Breast epithelium (tissue), 4 donors: ENCODE measurements at places on chromosomes 6 and 20. TPM values are rescaled to one million over a fixed set of nuclear protein-coding genes. Genes with fewer than 3 reads are reported as not detected.

Gene C6orf58
- total RNA-seq = 0.66 TPM

GRCh38 chr20:43948455-43948854, 33.8 kb downstream of the TOX2 start:
- DNase-seq = no peak
- no peak overlapping the region for H3K4me3 ChIP-seq
- no peak overlapping the region for H3K27ac ChIP-seq
- no peaks in the 10 kb centered on the region for H3K36me3 ChIP-seq
- no peaks in the 10 kb centered on the region for H3K4me1 ChIP-seq
- no peaks in the 10 kb centered on the region for H3K27me3 ChIP-seq

- DNase-seq = no peak
- H3K36me3 ChIP-seq = no peaks in the 10 kb centered on the region
- no peaks in the 10 kb centered on the region for H3K27me3 ChIP-seq
- no peaks in the 10 kb centered on the region for H3K4me1 ChIP-seq
- H3K27ac ChIP-seq = no peak overlapping the region
- no peak overlapping the region for H3K4me3 ChIP-seq
These were observed 35.7 kb upstream of the ADGRG6 start for GRCh38 chr6:142266060-142266459.

Gene PRPH2
- total RNA-seq = 0.32 TPM

DNA sequence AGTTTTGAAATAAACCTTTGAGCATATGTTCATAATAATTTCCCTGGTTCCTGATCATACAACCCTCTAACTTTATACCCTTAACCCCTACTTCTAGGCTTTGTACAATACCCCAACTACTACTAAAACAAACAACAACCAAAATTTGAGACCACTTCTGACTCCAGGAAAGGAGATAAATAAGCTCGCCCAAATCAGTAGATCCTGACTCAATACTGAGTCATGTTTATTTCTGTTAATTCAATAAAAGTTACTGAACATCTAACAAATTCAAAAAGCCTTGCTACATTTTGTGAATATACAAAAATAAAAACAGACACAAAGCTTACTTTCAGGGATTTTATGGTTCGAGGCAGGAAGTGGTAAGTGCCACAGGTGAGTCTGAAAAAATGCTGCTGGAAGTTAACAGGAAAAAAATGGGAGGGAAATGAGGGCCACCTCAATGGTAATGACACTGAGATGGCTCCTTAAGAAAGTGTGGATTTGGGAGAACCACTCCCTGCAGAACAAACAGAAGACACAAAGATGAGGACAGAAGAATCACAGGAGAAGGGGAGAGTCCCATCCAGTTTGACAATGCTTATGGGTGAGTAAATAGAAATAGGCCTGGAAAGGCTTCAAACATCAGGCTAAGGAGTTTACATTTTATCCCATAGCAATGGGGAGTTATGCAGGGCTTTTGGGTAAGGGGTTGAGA, 63.4 kb downstream of the DST start:
- no peak for DNase-seq
- H3K36me3 ChIP-seq = no peaks in the 10 kb centered on the region
- H3K4me3 ChIP-seq = no peak overlapping the region
- H3K27me3 ChIP-seq = no peaks in the 10 kb centered on the region
- no peaks in the 10 kb centered on the region for H3K4me1 ChIP-seq
- H3K27ac ChIP-seq = no peak overlapping the region

GRCh38 chr20:53428996-53429395, 164.6 kb downstream of the ZNF217 start:
- no peaks in the 10 kb centered on the region for H3K36me3 ChIP-seq
- H3K27ac ChIP-seq = no peak overlapping the region
- no peaks in the 10 kb centered on the region for H3K27me3 ChIP-seq
- H3K4me3 ChIP-seq = no peak overlapping the region
- H3K4me1 ChIP-seq = no peaks in the 10 kb centered on the region
- DNase-seq = no peak

DNA sequence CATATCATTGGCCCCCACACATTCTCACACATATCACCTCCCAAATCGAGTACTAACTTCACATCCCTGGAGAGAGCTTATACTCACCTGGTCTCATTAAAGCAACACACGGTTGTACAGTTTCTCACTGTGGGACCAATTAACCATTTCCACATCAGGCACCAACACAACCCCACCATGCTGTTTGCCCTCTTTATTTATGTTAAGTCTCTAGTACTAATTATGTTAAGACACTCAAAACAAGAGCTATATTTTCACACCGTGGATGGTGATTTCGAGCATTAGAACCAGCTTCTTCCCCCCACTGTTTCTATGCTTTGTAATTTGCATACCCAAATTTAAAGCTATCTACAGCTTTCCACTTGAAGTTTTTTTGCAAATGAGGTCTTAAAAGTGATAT, 6.3 kb downstream of the SCML4 start:
- H3K4me1 ChIP-seq = no peaks in the 10 kb centered on the region
- H3K27ac ChIP-seq = no peak overlapping the region
- no peaks in the 10 kb centered on the region for H3K27me3 ChIP-seq
- no peak for DNase-seq
- no peak overlapping the region for H3K4me3 ChIP-seq

Gene ME1
- total RNA-seq = 34.6 TPM

DNA sequence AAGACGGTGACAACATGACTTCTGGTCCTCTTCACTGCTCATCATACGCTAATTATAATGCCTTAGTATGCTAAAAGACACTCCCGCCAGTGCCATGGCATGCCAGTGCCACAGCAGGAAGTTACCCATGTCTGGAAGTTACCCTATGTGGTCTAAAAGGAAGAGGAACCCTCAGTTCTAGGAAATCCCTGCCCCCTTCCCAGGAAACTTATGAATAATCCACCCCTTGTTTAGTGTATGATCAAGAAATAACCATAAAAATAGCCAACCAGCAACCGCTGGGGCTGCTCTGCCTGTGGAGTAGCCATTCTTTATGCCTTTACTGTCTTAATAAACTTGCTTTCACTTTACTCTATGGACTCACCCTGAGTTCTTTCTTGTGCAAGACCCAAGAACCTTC, 15.8 kb upstream of the SERPINB9 start:
- H3K4me1 ChIP-seq = no peaks in the 10 kb centered on the region
- no peak overlapping the region for H3K27ac ChIP-seq
- no peak for DNase-seq
- no peaks in the 10 kb centered on the region for H3K36me3 ChIP-seq
- no peaks in the 10 kb centered on the region for H3K27me3 ChIP-seq

GRCh38 chr20:62846166-62846890, 15.3 kb downstream of the TCFL5 start:
- no peak overlapping the region for H3K27ac ChIP-seq
- no peak overlapping the region for H3K4me3 ChIP-seq
- no peaks in the 10 kb centered on the region for H3K4me1 ChIP-seq
- H3K27me3 ChIP-seq = no peaks in the 10 kb centered on the region
- no peaks in the 10 kb centered on the region for H3K36me3 ChIP-seq

GRCh38 chr6:12806796-12807195, 90.2 kb downstream of the PHACTR1 start:
- no peaks in the 10 kb centered on the region for H3K4me1 ChIP-seq
- no peak overlapping the region for H3K4me3 ChIP-seq
- no peak overlapping the region for H3K27ac ChIP-seq
- H3K27me3 ChIP-seq = no peaks in the 10 kb centered on the region
- DNase-seq = no peak

DNA sequence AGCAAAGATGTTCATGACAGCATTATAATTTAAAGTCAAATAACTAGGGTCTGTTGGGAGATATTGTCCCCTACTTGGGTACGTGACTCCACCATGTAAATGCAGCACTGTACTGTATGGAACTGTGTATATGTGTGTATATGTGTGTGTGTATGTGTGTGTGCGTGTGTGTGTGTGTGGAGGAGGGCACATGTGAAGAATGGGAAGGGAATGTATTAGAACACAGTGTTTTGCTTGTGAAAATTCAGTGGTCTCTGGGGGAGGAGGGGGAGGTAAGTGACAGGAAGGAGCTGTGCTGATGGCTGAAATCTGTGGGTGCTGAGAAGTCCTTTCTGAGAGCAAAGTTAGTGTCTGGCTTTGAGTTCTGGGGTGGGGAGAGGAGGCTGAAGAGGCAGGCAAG, 23.9 kb upstream of the VEGFA start:
- H3K27me3 ChIP-seq = no peaks in the 10 kb centered on the region
- H3K36me3 ChIP-seq = no peaks in the 10 kb centered on the region
- no peak overlapping the region for H3K4me3 ChIP-seq
- H3K4me1 ChIP-seq = no peaks in the 10 kb centered on the region
- DNase-seq = no peak

DNA sequence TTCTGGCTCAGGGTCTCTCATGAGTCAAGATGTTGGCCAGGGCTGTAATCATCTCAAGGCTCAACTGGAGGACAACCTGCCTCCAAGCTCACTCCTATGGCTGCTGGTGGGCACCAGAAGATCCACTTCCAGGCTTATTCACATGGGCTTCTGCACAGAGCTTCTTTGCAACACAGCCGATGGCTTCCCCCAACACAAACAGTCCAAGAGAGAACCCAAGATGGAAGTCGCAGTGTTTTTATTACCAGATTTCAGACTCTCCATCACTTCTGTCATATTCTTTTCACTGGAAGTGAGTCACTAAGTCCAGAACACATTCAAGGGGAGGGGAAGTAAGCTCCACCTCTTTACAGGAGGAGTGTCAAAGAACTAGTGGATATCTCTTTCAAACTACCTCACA, 75.5 kb downstream of the CD164 start:
- H3K27ac ChIP-seq = no peak overlapping the region
- H3K4me3 ChIP-seq = no peak overlapping the region

Gene ADAM33
- total RNA-seq = 37.4 TPM

DNA sequence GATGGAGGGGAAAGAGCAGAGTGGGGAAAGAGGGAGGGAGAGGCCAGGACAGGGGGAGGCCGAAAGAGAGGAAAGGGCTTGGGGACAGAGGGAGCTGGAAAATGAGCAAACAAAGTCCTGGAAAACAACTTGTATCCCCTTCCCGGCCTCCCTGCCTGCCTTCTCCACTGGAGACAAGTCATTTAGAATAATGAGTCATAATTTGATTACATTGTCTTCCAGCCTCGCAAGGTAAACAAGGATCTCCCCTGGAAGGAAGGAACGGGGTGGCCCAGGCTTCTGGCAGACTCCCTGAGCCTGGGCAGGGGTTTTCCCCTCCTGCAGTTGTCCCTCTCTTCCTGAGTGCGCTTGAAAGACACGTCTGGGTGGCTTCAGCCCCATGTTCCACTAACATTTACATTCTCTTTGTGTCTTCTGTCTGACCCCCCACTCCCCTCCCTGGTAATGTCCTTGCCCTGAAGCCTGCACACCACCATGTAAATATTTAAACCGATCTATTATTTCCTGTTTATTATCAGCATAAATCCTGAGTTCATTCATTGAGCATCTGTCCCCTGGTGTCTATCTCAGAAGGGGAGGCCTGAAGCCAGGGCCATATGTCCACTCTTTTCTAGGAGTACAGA, 12.1 kb upstream of the MRPS18A start:
- no peaks in the 10 kb centered on the region for H3K36me3 ChIP-seq
- no peak for DNase-seq
- peak overlapping the region; percentile 71 for H3K27ac ChIP-seq

- no peak for DNase-seq
- H3K27ac ChIP-seq = no peak overlapping the region
- no peak overlapping the region for H3K4me3 ChIP-seq
- no peaks in the 10 kb centered on the region for H3K36me3 ChIP-seq
- no peaks in the 10 kb centered on the region for H3K4me1 ChIP-seq
These were observed 268.2 kb downstream of the TENT5A start for GRCh38 chr6:81484251-81484650.

- H3K4me3 ChIP-seq = no peak overlapping the region
- no peak for DNase-seq
- H3K27me3 ChIP-seq = no peaks in the 10 kb centered on the region
These were observed 753.9 kb downstream of the COL12A1 start for GRCh38 chr6:74451953-74452352.

DNA sequence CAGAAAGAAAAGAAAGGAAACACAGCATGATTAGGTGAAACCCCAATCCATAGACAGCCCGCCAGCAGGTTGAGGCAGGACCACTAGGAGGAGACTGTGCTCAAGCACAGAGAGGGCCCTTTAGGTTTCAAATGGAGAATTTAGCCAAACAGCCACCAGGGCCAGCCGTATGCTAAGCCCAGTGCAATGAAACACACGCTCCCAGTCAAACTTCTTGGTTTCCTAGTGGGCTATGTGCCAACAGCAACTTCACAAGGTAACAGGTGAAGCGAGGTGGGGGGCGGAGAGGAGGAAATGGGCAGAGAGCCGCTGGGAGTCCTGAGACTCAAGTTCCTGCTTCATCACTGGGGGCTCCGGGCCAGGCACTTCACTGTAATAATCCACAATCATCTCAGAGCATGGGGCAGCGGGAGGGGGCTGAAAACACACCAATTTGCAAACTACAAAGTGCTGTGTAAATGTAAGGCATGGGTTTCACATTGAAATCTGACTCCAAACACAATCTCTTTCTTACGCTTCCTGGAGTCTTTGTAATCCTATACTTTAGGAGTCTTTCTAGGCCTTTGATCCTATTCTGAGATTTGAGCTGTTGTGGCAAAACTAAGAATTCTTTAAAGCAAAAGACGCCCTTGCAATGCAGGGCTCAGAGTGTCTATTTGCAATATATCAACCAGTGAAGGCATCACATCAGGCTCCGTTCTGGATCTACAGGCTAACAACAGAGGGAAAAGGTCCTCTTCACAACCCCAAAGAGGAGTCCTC, 117.3 kb downstream of the OPRM1 start:
- DNase-seq = peak; percentile 21
- H3K27ac ChIP-seq = peak overlapping the region; percentile 56
- H3K4me1 ChIP-seq = no peaks in the 10 kb centered on the region
- no peaks in the 10 kb centered on the region for H3K36me3 ChIP-seq
- H3K27me3 ChIP-seq = no peaks in the 10 kb centered on the region

GRCh38 chr6:72724545-72724944, 102.7 kb downstream of the KCNQ5 start:
- H3K4me1 ChIP-seq = no peaks in the 10 kb centered on the region
- no peak overlapping the region for H3K4me3 ChIP-seq
- H3K27ac ChIP-seq = no peak overlapping the region
- H3K27me3 ChIP-seq = no peaks in the 10 kb centered on the region
- no peak for DNase-seq

DNA sequence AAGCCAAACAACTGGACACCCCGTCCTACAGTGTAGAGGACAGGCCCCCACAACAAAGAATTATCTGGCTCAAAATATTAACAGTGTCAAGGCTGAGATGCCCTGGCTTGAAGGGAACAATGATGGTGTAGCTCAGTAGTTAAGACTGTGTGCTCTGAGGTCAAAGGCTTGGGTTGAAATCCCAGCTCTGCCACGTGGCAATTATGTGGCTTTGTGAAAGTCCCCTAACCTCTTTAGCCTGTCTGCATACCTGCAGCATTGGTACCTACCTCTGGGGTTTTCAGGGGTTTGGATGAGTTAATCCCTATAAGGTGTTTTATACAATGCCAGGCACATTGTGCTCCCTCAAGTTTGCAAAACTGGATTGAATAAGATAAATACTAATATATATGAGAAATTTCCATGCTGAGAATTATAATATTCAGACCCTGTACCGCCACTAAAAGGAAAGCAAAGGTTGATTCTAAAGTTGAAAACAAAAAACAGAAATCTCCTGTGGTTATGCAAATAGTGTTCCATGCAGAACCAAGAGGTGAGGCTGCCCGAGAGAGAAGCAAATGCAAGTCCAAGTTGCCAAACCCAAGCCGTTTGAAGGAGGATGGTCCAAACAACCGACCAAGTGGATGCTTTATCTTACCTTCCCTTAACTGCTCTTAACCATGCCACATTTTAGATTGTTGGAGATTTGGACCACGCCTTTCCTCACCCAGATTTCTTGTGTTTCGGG, 199.8 kb downstream of the NFATC2 start:
- no peak for DNase-seq
- no peak overlapping the region for H3K4me3 ChIP-seq
- H3K36me3 ChIP-seq = no peaks in the 10 kb centered on the region
- H3K4me1 ChIP-seq = no peaks in the 10 kb centered on the region
- no peak overlapping the region for H3K27ac ChIP-seq
- no peaks in the 10 kb centered on the region for H3K27me3 ChIP-seq
